Bronchial epithelial cell (primary cell): ENCODE measurements at places on chromosomes 2 and 18.

DNA sequence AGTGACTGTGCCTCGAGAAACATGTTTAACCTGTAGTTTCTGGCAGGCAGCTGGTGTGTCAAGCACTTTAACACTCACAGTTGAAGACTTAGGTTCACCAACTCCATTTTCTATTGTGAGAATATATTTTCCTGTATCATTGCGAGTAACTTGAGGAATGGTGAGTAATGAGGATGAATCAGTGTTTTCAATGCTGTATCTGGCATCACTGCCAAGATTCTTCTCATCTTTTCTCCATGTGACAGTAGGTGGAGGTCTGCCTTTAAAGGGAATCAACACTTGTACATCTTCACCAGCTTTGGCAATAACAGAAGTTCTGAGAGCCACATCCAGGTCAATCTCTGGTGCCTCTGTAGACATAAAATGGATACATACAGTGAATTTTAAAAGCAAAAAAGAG is 72.8 kb downstream of the PLEKHA3 start:
- peak; percentile 94 for DNase-seq

- no peak for DNase-seq
Observed at GRCh38 chr2:16124881-16125613, 184.7 kb downstream of the MYCN start.

GRCh38 chr2:68371138-68371537 is 6.1 kb downstream of the PLEK start:
- DNase-seq: no peak

- no peak for DNase-seq
Observed at GRCh38 chr18:49934457-49934856, 121.1 kb upstream of the ACAA2 start.

GRCh38 chr2:128640845-128641360 is 322.2 kb upstream of the HS6ST1 start:
- DNase-seq: no peak

GRCh38 chr2:206198677-206199076 is 39.0 kb downstream of the EEF1B2 start:
- peak; percentile 62 for DNase-seq

- DNase-seq: no peak
Observed at GRCh38 chr18:46716336-46716735, 40.5 kb downstream of the ST8SIA5 start.

DNA sequence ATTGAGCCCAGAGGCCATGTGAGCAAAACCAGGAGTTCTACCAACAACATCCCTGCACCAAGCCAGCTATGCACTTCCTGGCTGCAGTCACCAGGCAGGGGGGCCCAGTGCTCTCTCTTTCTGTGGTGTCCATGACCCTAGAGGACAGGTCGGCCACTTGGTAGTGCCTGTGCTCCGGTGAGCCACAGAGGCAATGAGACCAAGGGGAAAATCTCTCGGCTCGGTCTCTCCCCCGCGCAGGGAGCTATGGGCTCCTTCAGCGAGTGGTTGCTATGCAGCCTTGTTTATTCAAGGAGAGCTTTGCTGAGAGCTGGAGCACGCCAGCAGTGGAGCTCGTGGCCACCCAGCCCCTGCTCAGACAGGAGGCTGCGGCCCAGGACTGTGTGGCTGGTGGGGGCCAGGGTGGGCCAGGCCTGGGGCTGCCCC is at the start of gene TOGARAM2:
Gene TOGARAM2 (plus strand): TSS at position 283 of the 426 bp plus-strand sequence. CDS start 13,537 bp downstream, outside the sequence.
- DNase-seq: no peak
